ENCODE measurements at places on chromosomes 16 and 17.

- H3K36me3 ChIP-seq, result no peaks in the 10 kb centered on the region
- no peak for DNase-seq
- H3K27me3 ChIP-seq, result no peaks in the 10 kb centered on the region
- no peak overlapping the region for H3K4me3 ChIP-seq
- H3K4me1 ChIP-seq, result no peaks in the 10 kb centered on the region
Observed at GRCh38 chr17:17719966-17720543, 38.8 kb downstream of the RAI1 start.

GRCh38 chr17:50125420-50125997 is 4.5 kb downstream of the SAMD14 start:
- no peak overlapping the region for H3K27ac ChIP-seq
- H3K4me1 ChIP-seq, result no peaks in the 10 kb centered on the region
- no peaks in the 10 kb centered on the region for H3K27me3 ChIP-seq
- no peaks in the 10 kb centered on the region for H3K36me3 ChIP-seq
- no peak for DNase-seq

GRCh38 chr16:8673611-8674412 is 605 bp upstream of the ABAT start:
- H3K27me3 ChIP-seq, result no peaks in the 10 kb centered on the region
- no peaks in the 10 kb centered on the region for H3K4me1 ChIP-seq
- H3K36me3 ChIP-seq, result no peaks in the 10 kb centered on the region
- DNase-seq, result no peak
- no peak overlapping the region for H3K27ac ChIP-seq

DNA sequence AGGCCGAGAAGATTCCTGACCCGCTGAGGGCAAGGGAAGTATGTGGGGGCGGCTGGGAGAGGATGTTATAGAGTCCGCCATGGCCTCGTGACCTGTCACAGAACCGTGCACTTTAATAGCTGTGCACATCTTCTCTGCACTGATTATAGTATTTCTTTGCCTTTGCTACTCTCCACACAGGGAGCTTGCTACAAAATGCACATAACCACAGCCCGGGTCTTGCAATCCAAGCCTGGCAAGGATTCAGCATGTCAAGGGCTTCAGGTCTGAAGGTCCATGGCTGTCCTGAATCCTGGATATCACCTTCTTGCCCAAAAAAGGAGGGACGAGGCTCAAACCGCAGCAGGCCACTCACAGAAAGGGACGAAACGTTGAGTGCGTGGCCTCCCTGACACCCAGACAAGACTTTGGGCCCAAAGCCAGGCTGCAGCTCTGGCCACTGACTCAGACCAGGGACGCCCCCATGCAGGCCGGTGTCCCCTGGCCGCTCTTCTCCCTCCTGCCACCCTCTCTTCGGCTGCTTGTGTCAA is 43.7 kb downstream of the USP22 start:
- H3K36me3 ChIP-seq, result peaks cover 42% of the 10 kb centered on the region
- no peaks in the 10 kb centered on the region for H3K4me1 ChIP-seq
- H3K27me3 ChIP-seq, result no peaks in the 10 kb centered on the region
- no peak overlapping the region for H3K4me3 ChIP-seq
- H3K27ac ChIP-seq, result peak overlapping the region; percentile 64
- DNase-seq, result peak; percentile 72

DNA sequence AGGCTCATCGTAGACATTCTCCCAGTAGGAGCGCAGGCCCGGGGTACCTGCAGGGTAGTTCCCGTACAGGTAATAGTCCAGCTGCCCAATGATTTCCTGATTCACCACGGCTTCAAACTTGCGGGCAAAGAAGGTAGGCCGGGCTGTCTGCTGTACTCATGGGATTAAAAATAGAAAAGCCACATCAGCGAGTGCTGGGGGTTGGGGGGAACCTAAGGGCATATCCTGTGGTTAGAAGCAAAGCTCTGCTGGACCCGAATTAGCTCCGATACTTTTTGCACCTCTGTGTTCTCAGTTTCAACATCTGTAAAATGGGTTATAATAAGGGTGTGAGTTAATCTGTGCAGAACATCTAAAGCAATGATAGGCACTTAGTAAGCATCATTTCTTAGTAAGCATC is 336.2 kb downstream of the XYLT1 start:
- no peak for DNase-seq
- no peaks in the 10 kb centered on the region for H3K27me3 ChIP-seq
- no peaks in the 10 kb centered on the region for H3K4me1 ChIP-seq
- no peak overlapping the region for H3K27ac ChIP-seq

- H3K36me3 ChIP-seq, result no peaks in the 10 kb centered on the region
- H3K27me3 ChIP-seq, result no peaks in the 10 kb centered on the region
- no peak for DNase-seq
- no peaks in the 10 kb centered on the region for H3K4me1 ChIP-seq
- H3K27ac ChIP-seq, result no peak overlapping the region
- H3K4me3 ChIP-seq, result no peak overlapping the region
Observed at GRCh38 chr17:74730491-74731346, 6.3 kb upstream of the RAB37 start.

DNA sequence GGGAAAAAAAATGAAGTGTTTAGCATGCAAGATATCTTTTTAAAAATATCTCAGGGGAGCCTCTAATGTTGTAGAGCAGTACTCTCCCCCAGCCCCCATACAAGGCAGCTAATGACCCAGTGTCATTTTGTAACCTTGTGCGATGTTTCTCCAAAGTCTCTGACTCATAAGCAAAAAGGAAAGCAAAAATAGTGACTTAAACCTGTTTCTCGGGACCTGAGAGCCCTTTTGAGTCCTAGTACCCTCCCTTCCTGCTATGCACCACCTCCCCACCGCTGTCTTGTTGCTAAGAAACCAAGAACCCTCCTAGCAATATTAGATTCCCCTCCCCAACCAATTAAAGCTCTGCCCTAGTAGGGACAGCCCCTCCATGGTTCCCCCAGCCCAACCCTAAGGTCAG is 2.8 kb downstream of the MYCBPAP start:
- no peaks in the 10 kb centered on the region for H3K36me3 ChIP-seq
- H3K27ac ChIP-seq, result peak overlapping the region; percentile 17
- no peak for DNase-seq
- no peaks in the 10 kb centered on the region for H3K27me3 ChIP-seq

GRCh38 chr16:65032387-65032786 is 89.5 kb downstream of the CDH11 start:
- no peaks in the 10 kb centered on the region for H3K4me1 ChIP-seq
- H3K36me3 ChIP-seq, result no peaks in the 10 kb centered on the region
- no peak overlapping the region for H3K4me3 ChIP-seq
- no peaks in the 10 kb centered on the region for H3K27me3 ChIP-seq

- no peaks in the 10 kb centered on the region for H3K27me3 ChIP-seq
- no peaks in the 10 kb centered on the region for H3K36me3 ChIP-seq
- no peak overlapping the region for H3K27ac ChIP-seq
- no peaks in the 10 kb centered on the region for H3K4me1 ChIP-seq
- no peak overlapping the region for H3K4me3 ChIP-seq
Observed at GRCh38 chr17:68085771-68086381, 50.3 kb downstream of the KPNA2 start.

DNA sequence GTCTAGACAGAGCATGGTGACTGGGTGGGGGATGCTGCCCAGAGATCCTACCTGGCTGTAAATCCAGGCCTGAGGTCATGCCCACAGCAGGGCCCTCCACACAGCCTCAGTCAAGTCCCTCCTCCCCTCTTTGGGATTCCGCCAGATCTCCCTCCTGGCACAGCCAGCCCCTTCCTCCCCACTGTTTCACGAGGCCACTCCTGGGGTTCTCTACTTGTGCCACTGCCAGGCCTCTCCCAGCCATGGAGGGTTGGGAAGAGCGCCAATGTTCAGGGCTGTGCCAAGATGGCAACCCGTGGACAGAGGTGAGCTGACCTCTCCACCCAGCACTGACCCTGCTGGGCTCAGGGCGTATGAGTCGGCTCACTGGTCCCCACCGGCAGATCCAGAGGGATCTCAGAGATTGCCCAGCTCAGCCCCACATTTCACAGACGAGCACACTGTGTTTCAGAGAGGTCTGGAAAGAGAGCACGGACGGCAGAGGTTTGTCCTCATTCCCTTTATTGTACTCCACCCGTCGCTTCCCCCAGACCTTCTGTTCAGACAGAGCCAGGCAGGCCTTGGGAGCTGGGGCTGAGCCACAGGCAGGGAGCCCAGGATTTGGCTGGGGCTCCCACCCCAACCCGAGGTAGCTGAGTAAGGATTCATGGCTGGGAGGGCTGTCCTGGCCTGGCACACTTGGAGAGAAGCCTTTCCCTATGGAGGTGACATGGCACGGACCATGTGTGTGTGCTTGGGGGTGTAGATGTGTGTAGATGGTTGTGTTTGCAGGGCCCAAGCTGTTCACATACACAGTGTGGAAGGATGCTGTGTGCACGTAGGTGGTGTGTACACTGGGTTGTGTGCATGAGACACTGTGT is 3.5 kb upstream of the CAMKK1 start:
- no peak overlapping the region for H3K4me3 ChIP-seq
- H3K36me3 ChIP-seq, result no peaks in the 10 kb centered on the region
- H3K27me3 ChIP-seq, result no peaks in the 10 kb centered on the region
- H3K27ac ChIP-seq, result peak overlapping the region; percentile 45

DNA sequence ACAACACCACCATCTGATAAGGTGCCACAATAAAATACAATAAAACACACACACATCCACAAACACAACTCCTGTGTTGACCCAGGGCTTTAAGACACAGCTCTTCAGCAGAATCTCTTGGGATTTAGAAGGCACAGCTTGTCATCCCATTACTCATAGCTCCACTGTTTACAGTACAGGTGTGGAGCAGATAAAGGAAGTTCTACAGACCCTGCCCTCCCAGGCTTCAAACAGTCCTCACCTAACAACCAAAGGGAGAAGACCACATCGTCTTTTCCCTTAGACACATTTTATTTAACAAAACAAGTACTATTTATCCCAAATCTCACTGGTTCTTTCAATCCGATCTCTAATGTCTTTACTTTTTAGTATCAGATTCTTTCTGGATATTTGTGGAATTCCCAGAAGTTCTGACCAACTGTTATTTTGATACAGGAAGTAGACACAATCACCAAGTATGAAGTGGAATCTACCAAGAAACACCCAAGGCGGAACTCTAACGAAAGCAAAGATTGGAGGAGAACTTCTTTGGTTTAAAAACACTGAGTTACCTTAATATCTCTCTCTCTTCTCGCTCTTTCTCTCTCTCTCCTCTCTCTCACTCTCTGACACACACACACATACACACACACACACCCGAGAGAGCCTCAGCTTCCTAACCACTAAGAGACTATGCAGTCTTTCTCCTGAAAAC is 46.1 kb downstream of the CYTH1 start:
- no peak for DNase-seq
- peak overlapping the region; percentile 46 for H3K4me3 ChIP-seq
- H3K36me3 ChIP-seq, result no peaks in the 10 kb centered on the region
- peak overlapping the region; percentile 85 for H3K27ac ChIP-seq

DNA sequence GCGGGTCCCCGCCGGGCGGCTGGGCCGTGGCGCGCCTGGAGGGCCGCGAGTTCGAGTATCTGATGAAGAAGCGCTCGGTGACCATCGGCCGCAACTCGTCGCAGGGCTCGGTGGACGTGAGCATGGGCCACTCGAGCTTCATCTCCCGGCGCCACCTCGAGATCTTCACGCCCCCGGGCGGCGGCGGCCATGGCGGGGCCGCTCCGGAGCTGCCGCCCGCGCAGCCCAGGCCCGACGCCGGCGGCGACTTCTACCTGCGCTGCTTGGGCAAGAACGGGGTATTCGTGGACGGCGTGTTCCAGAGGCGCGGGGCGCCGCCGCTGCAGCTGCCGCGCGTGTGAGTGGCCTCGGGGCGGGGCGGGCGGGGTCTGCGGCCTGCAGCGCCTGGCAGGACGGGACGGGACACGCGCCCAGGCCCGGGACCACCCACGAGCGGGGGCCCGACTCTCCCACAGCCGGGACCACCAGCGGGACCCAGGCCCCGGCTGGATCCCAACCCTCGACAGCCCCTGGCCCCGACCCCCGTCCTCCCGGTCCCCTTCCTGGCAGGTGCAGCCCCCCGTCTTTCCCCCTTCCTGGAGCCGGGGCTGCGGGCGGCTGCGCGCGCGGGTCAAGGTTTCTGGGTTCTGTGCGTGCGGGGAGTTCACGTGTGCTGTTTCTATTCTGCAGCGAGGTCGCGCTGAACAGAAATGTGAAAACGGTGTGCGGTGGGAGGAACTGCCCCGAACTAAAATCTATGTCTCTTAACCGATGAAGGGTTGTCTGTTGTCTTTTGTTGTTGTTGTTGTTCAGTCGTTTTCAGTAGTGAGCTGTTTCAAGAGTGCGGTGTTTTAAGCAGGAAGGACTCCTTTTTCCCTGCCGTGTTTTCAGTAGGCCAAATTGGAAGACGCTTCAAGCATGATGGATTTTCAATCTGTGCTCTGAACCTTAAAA is 705 bp downstream of the FOXK2 start:
- H3K4me1 ChIP-seq, result peaks cover 41% of the 10 kb centered on the region
- no peaks in the 10 kb centered on the region for H3K36me3 ChIP-seq
- no peak for DNase-seq
- no peaks in the 10 kb centered on the region for H3K27me3 ChIP-seq

GRCh38 chr16:63856537-63856936 is 1265.3 kb downstream of the CDH11 start:
- H3K4me3 ChIP-seq, result no peak overlapping the region
- no peaks in the 10 kb centered on the region for H3K27me3 ChIP-seq
- H3K4me1 ChIP-seq, result no peaks in the 10 kb centered on the region
- no peak for DNase-seq
- H3K27ac ChIP-seq, result no peak overlapping the region

DNA sequence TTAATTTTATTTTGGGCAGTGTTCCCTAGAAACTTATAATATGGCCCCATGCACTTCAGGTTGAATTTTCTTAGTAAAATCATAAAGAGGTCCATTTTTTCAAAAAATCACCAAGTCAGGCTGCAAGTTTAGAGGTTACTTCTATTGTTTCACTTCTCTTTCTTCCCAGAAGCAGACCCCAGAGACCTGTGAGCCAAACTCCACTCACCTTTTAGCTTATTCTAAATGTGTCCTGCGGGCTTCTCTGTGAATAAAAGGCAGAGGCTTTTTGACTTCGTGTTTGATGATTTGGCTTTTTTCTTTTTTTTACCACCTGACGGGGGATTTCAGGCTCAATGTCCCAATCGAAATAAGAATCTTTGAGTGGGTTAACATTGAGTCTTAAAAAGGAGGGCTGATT is 7.4 kb downstream of the PRKCB start:
- H3K27me3 ChIP-seq, result no peaks in the 10 kb centered on the region
- H3K27ac ChIP-seq, result no peak overlapping the region
- H3K4me1 ChIP-seq, result no peaks in the 10 kb centered on the region
- H3K36me3 ChIP-seq, result no peaks in the 10 kb centered on the region
- H3K4me3 ChIP-seq, result no peak overlapping the region
- DNase-seq, result no peak

GRCh38 chr17:55275894-55276804 is 11.4 kb downstream of the HLF start:
- H3K27ac ChIP-seq, result peak overlapping the region; percentile 94
- no peaks in the 10 kb centered on the region for H3K36me3 ChIP-seq
- H3K4me3 ChIP-seq, result no peak overlapping the region
- DNase-seq, result no peak
- H3K4me1 ChIP-seq, result peaks cover 75% of the 10 kb centered on the region

GRCh38 chr17:65265276-65265675 is 128.1 kb downstream of the RGS9 start:
- H3K36me3 ChIP-seq, result no peaks in the 10 kb centered on the region
- H3K27ac ChIP-seq, result no peak overlapping the region
- H3K4me3 ChIP-seq, result no peak overlapping the region
- no peak for DNase-seq

DNA sequence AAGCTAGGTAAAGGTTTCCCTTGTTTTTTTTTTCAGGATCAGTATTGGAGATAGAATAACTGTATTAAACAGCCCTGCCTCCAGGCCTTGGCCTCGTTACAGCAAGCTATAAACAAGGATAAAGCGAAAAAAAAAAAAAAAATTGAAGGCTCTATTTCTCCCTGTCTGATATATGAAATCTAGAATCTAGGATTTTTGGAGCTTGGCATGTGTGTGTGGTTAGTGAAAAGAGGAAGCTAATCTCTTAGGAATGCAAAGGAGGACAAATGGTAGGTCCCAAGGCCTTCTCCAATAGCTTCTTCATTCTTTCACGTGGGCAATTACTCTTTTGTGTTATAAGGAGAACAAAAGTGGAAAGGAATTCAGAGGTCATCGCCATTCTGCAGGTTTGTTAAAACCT is 470.3 kb downstream of the TMEM114 start:
- H3K4me3 ChIP-seq, result no peak overlapping the region
- no peaks in the 10 kb centered on the region for H3K36me3 ChIP-seq
- no peak overlapping the region for H3K27ac ChIP-seq

Data from right atrium auricular region (tissue), 2 donors.